Testis (tissue), 5 donors: ENCODE measurements at places on chromosomes 3 and 15. TPM values are rescaled to one million over a fixed set of nuclear protein-coding genes. Genes with fewer than 3 reads are reported as not detected.

The TMEM45A gene
- 18.3 TPM for total RNA-seq

The TIMP4 gene
- total RNA-seq, result 1.3 TPM

The AHSG gene
- total RNA-seq, result 1.6 TPM

The PGBD4 gene
- 2.8 TPM for total RNA-seq

The ASB14 gene
- total RNA-seq, result 0.06 TPM

The TMEM266 gene
- total RNA-seq, result 12.4 TPM

The PPIB gene
- total RNA-seq, result 202 TPM

The SAMMSON gene
- total RNA-seq, result 3.5 TPM

The UQCC5 gene
- 23.0 TPM for total RNA-seq

The NR1I2 gene
- total RNA-seq, result 0.47 TPM

The CIP2A gene
- total RNA-seq, result 23.5 TPM

The HDC gene
- 5.8 TPM for total RNA-seq
